Stimulated activated CD8-positive, alpha-beta memory T cell treated with anti-CD3 and anti-CD28 coated beads, Interleukin-12 subunit alpha, Interleukin-12 subunit beta, amount 100 ng/mL, for 4 hours (primary cell): ENCODE measurements at places on chromosomes 11 and 22.

DNA sequence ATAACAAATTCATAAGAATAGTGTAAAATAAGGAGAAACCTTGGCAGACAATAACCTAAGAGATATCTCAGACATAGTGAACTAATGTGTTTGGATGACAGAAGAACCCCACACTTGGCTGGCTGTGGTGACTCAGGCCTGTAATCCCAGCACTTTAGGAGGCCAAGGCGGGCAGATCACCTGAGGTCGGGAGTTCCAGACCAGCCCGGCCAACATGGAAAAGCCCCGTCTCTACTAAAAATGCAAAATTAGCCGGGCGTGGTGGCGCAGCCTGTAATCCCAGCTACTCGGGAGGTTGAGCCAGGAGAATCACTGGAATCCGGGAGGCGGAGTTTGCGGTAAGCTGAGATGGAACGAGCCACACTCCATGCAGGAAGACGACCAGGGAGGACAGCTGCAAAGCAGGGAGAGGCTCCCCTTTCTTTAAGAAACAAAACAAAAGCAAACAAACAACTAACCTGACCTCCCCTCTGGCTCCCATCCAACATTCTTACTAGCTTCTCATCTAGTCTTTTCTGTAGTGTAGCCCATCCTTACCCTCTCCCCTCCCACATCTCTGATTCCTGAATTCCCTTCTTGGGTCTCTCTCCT is 84.2 kb downstream of the ZNF280B start:
- no peak for DNase-seq

DNA sequence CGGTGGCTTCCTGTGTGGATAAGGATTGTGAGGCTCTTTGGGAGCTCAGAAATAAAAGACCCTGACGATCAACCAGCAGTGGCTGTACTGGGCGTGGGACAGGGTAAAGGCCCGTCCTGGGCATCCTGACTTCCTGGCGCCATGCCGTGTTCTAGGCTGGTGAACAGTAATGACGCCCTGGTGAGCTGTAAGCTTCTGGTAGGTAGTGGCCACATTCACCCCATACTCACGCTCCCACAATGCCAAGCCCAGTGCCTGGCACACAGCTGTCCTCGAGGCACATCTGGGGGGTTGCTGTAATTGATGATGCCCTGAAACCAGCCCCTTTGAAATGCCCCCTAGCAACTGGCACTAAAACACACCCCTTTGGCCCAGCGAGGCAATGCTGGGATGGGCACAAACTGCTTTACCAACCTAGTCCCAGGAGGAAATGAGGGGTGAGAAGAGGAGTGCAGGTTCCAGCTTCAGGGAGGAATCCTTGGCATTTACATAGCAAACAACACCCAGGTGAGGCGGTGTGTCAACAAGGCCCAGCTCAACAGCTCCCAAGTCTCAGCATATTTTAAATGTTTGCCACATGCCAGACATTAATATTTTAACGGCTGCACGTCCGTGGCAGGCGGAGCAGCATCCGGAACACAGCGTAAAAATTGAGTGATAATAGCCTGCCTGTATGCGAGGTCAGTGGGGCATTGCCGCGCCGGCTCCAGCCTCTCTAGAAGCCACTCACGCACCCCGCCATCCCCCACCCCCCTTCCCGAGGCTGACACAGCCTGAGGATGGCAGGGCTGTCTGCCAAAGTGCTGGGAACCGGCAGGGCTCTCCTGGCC is 79.3 kb downstream of the DSCAML1 start:
- DNase-seq = no peak

DNA sequence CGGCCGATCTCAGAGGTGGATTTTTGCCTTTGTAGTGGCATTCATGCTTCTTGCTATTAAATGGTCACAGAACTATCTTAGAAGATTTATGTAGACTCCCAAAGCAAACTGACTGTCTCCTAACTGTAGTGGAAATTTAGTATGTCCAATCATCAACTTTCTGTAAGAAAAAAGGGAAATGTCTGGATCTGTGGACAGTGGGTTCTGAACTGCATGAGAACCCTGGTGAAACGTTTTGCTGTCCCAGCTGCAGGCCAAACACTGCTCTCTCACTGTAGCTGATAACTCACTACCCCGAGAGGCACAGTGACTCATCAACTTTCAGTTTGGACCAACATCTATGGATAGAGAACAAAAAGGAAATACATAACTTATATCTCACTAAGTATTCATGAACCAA is 387.1 kb downstream of the SOX6 start:
- no peak for DNase-seq

GRCh38 chr11:111795334-111795985 is 29.3 kb upstream of the PPP2R1B start:
- DNase-seq = no peak

GRCh38 chr11:120713296-120713695 is 201.7 kb downstream of the GRIK4 start:
- no peak for DNase-seq

DNA sequence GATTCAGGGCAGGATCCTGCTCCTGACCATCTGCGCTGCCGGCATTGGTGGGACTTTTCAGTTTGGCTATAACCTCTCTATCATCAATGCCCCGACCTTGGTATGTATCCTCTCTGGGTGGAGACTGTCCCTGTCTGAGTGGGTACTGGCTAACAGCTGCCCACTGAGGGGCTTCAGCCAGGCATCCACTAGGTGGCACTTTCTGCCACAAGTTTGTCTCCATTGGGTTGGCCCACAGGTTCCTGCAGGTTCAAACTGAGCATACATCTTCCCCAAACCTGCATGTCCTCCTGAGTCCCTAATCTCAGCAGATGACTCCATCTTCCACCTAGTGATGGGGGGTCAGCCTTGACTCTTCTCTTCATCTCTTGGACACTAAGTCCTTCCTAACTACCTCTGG is 4.4 kb downstream of the SLC2A11 start:
- DNase-seq = no peak

DNA sequence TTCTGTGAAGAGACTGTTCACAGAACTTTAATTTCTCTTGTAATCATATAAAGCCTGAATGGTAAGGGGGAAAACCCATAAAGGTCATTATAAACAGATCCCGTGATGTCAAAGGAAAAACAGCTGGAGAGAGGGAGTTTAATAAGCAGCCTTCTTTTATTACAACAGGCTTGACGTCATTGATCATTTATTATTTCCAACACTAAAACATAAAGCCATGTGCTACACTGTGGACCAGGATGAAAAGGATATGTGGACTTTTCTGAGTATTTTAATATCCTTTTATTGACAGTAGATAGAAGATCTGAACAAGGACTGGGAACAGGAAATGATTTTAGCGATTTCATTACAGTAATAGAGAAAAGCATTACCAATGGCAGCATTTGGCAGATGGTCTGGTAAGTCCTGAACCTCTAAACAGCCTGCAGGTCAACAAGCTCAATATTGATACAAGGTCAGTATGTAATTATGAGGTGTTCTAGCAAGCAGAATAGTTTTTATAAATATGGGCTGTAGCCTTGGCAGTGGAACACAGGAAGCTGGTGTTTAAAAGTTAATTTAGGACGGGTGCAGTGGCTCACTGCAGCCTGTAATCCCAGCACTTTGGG is 25.1 kb upstream of the TPH1 start:
- DNase-seq = no peak

- no peak for DNase-seq
Observed at GRCh38 chr11:131854391-131854790, 484.0 kb downstream of the NTM start.

- no peak for DNase-seq
Observed at GRCh38 chr11:69972351-69972802, 105.7 kb upstream of the ANO1 start.

- no peak for DNase-seq
Observed at GRCh38 chr11:61477126-61477525, 31.4 kb upstream of the LRRC10B start.

GRCh38 chr11:17077240-17077519 is 287 bp downstream of the RPS13 start:
- no peak for DNase-seq

- no peak for DNase-seq
Observed at GRCh38 chr11:78363024-78363619, 54.5 kb downstream of the GAB2 start.

DNA sequence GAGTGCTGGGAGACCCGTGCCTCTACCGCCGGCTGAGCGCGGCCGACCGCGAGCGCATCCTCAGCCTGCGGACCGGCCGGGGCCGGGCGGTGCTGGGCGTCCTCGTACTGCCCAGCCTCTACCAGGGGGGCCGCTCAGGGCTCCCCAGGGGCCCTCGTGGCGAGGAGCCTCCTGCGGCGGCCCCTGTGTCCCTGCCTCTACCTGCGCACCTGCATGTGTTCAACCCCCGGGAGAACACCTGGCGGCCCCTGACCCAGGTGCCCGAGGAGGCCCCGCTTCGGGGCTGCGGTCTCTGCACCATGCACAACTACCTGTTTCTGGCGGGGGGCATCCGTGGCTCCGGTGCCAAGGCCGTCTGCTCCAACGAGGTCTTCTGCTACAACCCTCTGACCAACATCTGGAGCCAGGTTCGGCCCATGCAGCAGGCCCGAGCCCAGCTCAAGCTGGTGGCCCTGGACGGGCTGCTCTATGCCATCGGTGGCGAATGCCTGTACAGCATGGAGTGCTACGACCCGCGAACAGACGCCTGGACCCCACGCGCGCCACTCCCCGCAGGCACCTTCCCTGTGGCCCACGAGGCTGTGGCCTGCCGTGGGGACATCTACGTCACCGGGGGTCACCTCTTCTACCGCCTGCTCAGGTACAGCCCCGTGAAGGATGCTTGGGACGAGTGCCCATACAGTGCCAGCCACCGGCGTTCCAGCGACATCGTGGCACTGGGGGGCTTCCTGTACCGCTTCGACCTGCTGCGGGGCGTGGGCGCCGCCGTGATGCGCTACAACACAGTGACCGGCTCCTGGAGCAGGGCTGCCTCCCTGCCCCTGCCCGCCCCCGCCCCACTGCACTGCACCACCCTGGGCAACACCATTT is 3.5 kb downstream of the KLHDC7B start:
- DNase-seq = no peak

- DNase-seq = no peak
Observed at GRCh38 chr22:39932918-39933649, 27.1 kb upstream of the TMA7B start.

- no peak for DNase-seq
Observed at GRCh38 chr11:59766542-59767224, 11.5 kb downstream of the STX3 start.

GRCh38 chr11:76838678-76839068 is 22.0 kb upstream of the ACER3 start:
- no peak for DNase-seq

GRCh38 chr11:69137151-69137844 is 18.4 kb upstream of the SMIM38 start:
- DNase-seq = no peak
